ENCODE measurements at places on chromosomes 3 and 15.

DNA sequence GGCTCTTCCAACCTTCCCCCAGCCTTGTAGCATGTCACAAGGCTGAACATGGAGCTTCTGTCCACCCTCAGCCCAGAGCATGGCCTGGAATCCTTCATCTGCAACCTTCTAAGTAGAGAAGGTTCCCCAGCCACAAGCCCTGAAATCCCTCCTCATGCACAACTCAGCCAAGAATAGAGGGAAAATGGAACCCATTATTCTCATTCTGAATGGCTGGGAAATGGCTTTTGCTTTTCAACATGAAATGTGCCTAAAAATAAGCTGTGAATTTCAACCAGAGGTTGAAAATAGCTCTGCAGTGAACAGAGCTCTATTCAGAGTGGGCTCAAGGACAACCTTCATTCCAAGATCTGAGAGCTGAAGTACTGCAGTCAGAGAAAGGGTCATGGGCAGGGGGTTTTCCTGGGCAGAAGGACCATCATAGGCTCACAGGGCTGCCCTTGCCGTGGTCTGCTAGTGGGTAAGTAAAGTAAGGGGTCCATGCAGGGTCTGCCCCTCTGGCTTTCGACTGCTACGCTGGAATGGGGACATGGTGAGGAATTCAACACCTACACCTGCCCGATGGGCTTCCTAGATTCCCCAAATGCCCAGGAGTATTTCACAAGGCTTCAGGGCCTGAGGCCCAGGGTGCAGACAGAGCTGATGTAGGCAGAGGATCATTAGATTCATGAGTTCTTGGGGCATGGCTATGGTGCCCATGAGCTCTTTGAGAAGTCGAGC, 35.9 kb downstream of the POC1A start:
- no peak for DNase-seq

DNA sequence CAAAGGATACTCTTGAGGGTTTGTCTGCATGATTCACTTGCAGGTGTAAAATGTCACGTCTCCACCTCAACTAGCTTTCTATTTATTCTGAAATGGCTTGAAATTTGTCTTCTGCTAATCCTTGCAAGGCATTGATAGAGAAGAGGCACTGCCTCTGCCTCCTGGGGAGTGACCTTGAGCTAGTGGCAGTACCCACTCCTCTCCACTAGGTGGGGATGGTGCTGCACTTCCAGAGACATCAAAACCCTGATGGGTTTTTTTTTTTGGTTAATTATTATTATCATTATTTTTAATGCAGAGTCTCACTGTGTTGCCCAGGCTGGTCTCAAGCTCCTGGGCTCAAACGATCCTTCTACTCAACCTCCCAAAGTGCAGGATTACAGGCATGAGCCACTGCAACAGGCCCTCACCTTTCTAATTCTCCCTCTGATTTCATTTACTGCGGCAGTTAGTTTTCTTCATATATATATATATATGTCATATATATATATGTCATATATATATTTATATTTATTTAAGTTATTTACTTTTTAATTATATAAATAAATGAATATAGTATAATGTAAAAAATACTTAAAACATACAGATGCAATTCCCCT, 117.6 kb upstream of the EIF1B start:
- DNase-seq = no peak

- DNase-seq = no peak
Observed at GRCh38 chr15:58124585-58124984, 13.6 kb upstream of the AQP9 start.

GRCh38 chr3:46974421-46975171, 1.9 kb downstream of the CCDC12 start:
- DNase-seq = no peak
